NCI-H82 (cell line): ENCODE measurements at places on chromosomes 7 and 10.

- no peak for DNase-seq
Measured at GRCh38 chr10:110724937-110725336, 80.8 kb downstream of the RBM20 start.

- DNase-seq, result no peak
Measured at GRCh38 chr10:9733766-9734165, 1283.9 kb upstream of the CELF2 start.

GRCh38 chr7:2611401-2611800 lies 20.4 kb upstream of the TTYH3 start:
- DNase-seq, result no peak

DNA sequence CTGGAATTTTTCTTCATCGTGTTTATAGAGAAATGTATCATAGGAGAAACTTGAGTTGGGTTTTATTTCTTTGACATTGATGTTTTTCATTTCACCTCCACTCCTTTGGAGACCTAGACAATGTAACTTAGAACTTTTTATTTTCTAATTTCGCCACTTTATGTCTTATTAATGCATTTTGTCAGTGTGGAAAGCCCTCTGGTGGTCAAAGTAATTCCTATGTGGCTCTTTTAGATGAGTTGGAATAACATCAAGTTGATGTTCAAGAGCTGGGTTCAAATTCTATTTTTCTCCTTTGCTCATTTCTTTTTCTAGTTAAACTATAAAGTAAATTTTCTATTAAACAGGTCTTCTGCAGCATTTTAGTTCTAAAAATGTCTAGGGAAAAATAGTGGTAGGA lies 478.6 kb downstream of the LRMDA start:
- DNase-seq, result no peak

DNA sequence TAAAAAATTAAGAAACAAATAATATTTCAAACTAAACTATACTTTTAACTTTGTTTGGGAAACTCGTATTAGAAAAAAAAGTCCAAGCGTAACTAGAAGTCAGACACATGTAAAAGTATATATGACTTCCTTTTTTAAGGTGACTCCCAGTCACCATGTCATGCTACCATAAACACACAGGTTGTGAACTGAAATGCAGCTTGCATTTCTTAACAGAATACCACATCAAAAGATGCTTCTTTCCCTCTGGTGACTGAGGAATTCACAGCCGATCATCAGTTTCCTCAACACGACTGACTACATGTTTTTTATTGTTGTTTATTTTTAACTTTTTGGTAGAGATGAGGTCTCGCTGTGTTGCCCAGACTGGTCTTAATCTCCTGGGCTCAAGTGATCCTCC lies 445.0 kb downstream of the PARD3 start:
- no peak for DNase-seq

DNA sequence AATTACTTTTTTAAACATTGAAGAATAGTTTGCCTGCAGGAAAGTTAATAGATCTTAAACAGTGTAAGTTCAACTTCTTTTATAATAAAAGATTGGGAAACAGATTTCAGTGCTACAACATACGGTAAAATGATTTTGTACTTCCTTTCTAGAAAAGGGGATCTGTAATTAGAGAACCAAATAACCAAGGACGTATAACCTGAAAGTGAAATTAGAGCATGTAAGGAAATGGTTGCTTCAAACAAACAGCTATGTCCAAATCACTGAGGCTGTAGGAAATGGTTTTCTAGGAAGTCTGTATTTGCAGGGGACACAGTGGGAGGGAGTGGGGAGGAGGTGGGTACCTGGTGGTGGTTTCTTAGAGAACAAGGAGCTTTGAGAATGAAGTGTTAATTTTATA lies 57.9 kb upstream of the EXOC6 start:
- no peak for DNase-seq

GRCh38 chr10:100888957-100889356 lies 23.8 kb upstream of the SLF2 start:
- peak; percentile 19 for DNase-seq

DNA sequence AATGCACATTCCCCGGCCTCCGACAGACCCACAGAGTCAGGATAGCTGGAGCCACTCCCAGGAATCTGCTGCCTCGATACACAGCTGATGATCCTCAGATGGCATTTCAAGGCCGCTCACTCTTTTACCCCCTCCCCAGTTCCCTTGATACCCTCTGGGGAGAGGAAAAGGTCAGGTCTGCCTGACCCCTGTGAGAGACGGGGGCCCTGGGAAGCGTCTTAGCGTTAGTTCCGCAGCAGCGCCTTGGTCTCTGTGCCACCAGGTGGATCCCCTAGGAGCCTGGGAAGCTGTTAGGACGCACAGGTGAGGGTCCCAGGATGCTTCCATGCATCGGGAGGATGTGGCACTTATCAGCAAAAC lies 420.5 kb upstream of the FOXK1 start:
- DNase-seq, result no peak

- no peak for DNase-seq
Measured at GRCh38 chr7:155230169-155230593, 67.5 kb upstream of the INSIG1 start.

GRCh38 chr10:77244746-77245145 lies 392.9 kb downstream of the KCNMA1 start:
- no peak for DNase-seq

GRCh38 chr7:106865130-106866041 lies at the start of gene PIK3CG:
Gene PIK3CG, plus strand, starts transcription at chr7:106865282. Its CDS starts 2,280 bp downstream, at chr7:106867562.
- no peak for DNase-seq

DNA sequence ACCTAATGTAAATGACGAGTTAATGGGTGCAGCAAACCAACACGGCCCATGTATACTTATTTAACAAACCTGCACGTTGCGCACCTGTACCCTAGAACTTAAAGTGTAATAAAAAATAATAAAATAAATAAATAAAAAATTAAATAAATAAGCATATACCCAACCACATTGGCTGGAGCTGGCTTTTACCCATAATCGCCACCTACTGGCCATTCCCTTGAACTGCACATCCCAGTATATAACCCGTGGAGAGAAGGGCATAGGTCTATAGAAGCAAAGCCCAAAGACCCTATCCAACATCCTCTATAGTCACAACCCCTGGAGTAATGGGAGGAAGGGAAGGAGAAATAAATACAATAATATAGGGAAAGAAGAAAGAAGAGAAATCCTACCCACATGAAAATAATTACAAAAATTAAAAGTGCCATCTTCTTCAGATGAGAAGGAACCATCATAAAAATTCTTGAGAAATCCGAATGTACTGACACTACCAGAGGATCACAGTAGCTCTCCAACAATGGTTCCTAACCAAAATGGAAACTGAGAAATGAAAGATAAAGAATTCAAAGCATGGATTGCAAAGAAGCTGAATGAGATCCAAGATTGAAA lies 65.6 kb downstream of the TWIST1 start:
- peak; percentile 53 for DNase-seq

GRCh38 chr10:91452063-91452462 lies 41.9 kb downstream of the HECTD2 start:
- DNase-seq, result no peak
